ENCODE measurements at places on chromosomes 6 and 20.

DNA sequence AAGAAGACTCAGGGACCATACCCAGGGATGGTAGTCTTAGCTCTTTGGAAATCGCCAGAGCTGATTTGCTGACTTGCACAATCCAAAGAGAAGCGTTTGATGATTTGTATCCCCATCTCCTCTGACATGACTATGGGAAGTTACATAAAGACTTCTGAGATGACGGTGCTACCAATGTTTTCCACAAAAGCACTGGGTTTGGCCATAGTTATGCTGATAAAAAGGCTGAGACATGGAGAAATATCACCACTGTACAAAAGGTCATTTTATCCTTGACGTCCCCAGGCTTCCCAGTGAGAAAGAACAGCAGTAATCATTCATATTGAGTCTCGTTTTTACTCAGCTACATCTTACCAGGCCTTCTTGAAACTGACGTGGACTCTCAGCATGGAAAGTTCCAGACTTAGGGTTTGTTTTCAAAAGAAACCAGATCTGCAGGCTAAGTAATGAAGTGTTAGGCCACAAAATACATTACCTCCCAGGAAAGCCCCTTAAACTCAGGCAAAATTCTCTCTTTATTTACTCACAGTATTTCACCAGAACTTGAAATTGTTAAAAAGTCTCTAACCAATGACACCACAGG is 370.3 kb upstream of the JARID2 start:
- no peak for DNase-seq

GRCh38 chr20:59564943-59565342 is 39.4 kb upstream of the PHACTR3 start:
- DNase-seq, result no peak

- no peak for DNase-seq
These were observed 394.5 kb downstream of the PTPRT start for GRCh38 chr20:42795111-42795695.

DNA sequence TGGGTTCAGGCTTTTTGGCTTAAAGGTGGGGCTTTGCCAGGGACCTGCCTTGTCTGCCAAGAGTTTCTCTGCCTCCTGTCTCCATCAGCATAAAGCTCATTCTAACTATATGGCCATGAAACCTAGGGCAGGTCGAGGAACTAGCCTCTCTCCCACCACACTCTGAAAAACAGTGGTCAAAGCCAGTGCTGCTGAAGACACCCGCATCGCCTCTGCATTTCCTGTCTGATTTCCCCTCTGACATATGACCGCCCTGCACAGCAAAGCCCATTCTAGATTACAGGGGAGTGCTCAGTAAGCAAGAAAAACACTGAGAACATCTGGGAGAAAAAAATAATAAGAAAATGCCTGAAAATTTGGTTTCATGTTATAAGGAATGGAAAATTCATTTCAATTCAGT is 573.6 kb downstream of the PRKN start:
- DNase-seq, result no peak

- DNase-seq, result peak; percentile 15
These were observed 15.1 kb upstream of the PPP1R16B start for GRCh38 chr20:38790200-38791053.

- DNase-seq, result peak; percentile 68
These were observed 38.3 kb downstream of the COX4I2 start for GRCh38 chr20:31675828-31676608.

GRCh38 chr20:41609474-41609873 is 8.7 kb downstream of the CHD6 start:
- DNase-seq, result no peak

DNA sequence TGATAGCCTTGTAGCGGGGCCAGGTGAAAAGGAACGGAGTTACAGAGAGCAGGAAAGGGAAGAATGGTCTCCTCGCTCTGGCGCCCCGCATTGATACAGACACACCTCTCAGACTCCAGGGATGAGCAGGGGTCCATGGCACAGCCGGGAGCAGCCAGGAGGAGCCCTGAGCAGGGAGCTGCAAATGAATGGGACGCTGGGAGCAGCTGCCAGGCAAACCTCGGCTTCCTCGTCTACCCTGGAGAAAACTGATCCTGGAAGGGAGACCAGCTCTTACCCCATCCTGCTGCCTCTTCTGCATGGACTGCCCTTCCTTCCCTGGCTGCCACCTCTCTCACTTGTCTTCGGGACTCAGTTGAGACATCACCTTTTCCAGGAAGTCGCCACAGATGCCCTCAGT is 97.3 kb upstream of the MAFB start:
- no peak for DNase-seq

- no peak for DNase-seq
These were observed 234.1 kb downstream of the GMPR start for GRCh38 chr6:16472349-16473069.

GRCh38 chr20:19008497-19008896 is 194.9 kb downstream of the SCP2D1 start:
- DNase-seq, result no peak

- no peak for DNase-seq
These were observed 15.4 kb upstream of the IER3 start for GRCh38 chr6:30759575-30760239.

GRCh38 chr6:45461486-45461885 is 83.8 kb upstream of the SUPT3H start:
- no peak for DNase-seq

DNA sequence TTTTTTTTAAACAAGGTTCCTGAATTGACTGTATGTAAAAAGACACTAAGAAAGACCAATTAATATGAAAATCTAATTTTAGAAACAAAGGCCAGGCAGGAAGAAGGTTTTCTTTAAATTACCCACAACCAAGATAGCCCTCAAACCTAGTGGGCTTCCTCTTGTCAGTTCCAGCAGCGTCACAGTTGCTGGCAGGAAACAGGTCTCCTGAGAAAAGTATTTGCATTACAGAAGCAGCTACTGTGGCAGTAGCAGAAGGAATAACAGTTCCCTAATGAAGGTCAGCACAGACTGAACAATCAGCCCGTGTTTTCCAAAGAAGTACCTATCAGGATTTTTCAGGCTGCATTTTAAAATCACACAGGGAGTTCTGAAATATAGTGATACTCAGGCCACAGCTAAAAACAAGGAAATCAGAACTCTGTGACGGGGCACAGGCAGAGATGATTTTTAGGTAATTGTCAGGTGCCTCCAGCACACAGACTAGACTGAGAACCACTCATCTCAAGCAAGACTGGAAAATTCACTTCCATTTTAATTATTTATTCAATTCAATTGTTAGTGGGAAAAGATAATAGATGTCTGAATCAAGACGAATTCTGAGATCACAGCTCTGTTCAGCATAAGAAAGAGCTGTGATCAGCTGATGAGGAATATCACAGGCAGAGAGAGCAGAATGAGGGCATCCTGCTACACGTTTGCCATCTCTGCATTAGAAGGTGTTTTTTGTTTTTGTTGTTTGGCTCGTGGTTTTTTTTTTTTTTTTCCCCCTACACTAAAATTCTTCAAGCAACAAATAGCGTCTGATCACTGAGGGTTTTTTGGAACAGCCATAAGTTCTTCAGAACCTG is 230.5 kb upstream of the KHDRBS2 start:
- DNase-seq, result no peak

DNA sequence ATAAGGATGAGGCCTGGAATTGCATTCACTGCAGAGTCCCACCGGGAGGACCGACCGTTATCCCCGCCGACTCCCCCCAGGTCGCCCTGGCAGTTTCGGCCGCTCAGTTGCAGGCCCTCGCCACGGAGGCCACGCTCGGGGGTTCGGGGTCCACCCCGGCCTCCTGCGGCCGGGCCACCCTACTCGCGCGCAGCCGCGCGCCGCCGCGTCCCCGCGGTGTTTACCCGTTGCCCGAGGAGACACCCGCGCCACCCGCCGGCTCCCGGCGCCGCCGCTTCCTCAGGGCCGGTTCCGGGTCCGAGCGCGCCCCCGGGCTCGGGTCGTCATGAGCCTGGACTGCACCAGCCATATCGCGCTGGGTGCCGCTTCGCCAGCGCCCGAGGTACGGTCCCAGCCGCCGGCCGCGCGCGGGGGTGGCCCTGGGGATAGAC is at the start of gene CCDC170:
TSS of gene CCDC170 (plus strand) at position 214 of the 431 bp plus-strand sequence. CDS start at position 326, 112 bp downstream.
- DNase-seq, result no peak

GRCh38 chr6:34324738-34325444 is 67.6 kb downstream of the NUDT3 start:
- no peak for DNase-seq

- no peak for DNase-seq
These were observed 16.1 kb upstream of the TMEM242 start for GRCh38 chr6:157339432-157339831.

GRCh38 chr6:121008553-121008952 is 325.7 kb downstream of the TBC1D32 start:
- DNase-seq, result no peak

- peak; percentile 79 for DNase-seq
These were observed 931 bp upstream of the UCKL1 start for GRCh38 chr20:63957004-63957689.

- no peak for DNase-seq
These were observed 50.1 kb downstream of the CYP24A1 start for GRCh38 chr20:54123587-54124180.

Data from activated CD4-positive, alpha-beta T cell treated with anti-CD3 and anti-CD28 coated beads for 4 hours (primary cell).